Spinal cord (tissue), 10 donors: ENCODE measurements at places on chromosomes 1 and 21.

GRCh38 chr1:153058826-153059784 is 1.8 kb upstream of the SPRR2A start:
- no peaks in the 10 kb centered on the region for H3K27me3 ChIP-seq
- DNase-seq = no peak
- no peaks in the 10 kb centered on the region for H3K36me3 ChIP-seq
- no peak overlapping the region for H3K27ac ChIP-seq

DNA sequence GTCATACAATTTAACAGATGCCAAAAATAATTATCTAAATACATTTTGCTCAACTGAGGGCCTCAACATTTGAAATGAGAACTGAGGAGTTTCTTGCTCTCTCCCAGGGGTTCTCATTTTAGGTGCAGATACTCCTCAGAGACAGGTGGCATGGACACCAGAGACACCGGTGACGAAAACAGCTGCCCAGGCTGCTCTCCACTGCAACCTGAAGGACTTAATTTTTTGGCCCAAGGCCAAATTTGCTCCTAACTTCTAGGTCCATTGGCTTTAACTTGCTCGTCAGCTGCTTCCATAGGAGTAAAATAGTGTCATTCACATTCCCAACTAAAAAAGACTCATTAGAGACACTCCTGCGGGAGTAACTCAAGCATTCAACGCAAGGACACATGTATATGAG is 87.0 kb downstream of the NRIP1 start:
- DNase-seq = no peak
- H3K4me3 ChIP-seq = no peak overlapping the region
- H3K36me3 ChIP-seq = peaks cover 3% of the 10 kb centered on the region
- H3K4me1 ChIP-seq = no peaks in the 10 kb centered on the region
- H3K27ac ChIP-seq = no peak overlapping the region
- H3K27me3 ChIP-seq = no peaks in the 10 kb centered on the region

DNA sequence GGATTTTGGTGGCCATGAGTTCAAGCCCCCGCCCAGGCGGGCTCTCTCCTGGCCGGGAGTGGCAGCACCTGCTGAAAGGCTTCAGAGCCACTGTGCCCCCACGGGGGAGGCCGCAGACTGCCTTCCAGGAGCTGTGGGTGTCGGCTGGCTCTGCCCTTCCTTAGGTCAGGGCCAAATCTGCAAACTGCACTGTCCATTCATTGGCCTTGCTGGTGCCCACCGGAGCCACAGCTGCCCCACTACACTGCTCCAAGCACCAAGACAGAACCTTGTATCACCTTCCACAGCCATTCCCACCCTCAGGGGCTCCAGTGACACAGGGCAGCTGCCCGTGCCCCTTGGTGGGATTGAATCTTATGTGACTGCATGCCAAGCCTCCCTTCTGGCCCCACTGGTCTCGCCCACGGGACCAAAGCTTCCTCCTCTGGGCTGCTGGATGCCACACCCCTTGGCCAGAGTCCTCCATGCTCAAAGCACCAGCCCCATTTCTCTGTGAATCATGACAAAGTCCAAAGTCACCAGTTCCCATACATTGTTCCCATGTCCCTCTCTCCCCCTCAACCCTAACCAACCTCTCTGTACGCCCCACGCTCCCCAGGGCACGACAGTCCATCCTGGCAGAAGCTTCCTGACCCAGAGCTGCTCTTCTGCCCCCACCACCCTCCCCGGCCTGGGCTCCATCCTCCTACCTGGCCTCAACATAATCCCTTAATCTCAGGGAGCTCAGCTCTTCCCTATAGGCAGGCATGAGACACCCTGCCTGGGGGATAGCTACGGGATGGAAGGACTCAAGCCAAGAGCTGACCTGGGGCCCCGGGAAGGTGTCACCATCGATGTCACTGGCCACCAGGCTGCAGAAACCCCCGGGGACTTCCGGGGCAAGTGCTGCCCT is 20.9 kb upstream of the GPR153 start:
- H3K27ac ChIP-seq = no peak overlapping the region
- peaks cover 35% of the 10 kb centered on the region for H3K4me1 ChIP-seq
- no peaks in the 10 kb centered on the region for H3K27me3 ChIP-seq
- peaks cover 82% of the 10 kb centered on the region for H3K36me3 ChIP-seq
- DNase-seq = no peak

GRCh38 chr1:205325334-205325884 is 3.9 kb upstream of the NUAK2 start:
- H3K4me3 ChIP-seq = no peak overlapping the region
- no peak overlapping the region for H3K27ac ChIP-seq
- DNase-seq = no peak
- H3K4me1 ChIP-seq = peaks cover 12% of the 10 kb centered on the region
- H3K36me3 ChIP-seq = no peaks in the 10 kb centered on the region
- no peaks in the 10 kb centered on the region for H3K27me3 ChIP-seq

GRCh38 chr1:11850156-11850555 is 2.6 kb upstream of the NPPA start:
- no peak for DNase-seq
- H3K4me1 ChIP-seq = peaks cover 18% of the 10 kb centered on the region
- H3K4me3 ChIP-seq = no peak overlapping the region
- H3K27me3 ChIP-seq = no peaks in the 10 kb centered on the region
- H3K36me3 ChIP-seq = peaks cover 26% of the 10 kb centered on the region

DNA sequence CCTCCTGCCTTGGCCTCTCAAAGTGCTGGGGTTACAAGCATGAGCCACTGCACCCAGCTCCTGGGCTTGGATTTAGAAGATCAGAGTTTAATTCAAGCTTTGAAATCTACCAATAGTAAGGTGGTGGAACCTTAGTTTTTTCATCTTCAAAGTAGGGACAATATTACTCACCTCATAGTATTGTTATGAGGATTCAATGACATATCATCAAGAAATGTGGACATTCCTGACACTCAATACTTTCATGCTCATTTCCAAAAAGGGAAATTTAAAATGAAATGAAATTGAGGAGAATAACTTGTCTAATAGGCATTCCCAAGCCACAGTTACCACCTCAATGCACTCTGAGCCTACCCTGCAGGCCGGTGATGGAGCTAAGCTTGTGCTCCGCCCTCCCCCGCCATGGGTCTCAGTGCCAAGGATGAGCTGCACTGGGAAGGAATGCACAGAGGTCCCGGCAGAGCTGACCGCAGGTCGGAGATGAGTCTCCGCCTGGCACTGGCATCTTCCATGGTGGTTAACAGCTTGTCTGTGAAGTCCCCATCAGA is 56.5 kb upstream of the BCAR3 start:
- H3K27ac ChIP-seq = no peak overlapping the region
- no peaks in the 10 kb centered on the region for H3K27me3 ChIP-seq
- peaks cover 8% of the 10 kb centered on the region for H3K4me1 ChIP-seq
- H3K36me3 ChIP-seq = no peaks in the 10 kb centered on the region
- DNase-seq = no peak
- H3K4me3 ChIP-seq = no peak overlapping the region

- no peaks in the 10 kb centered on the region for H3K27me3 ChIP-seq
- H3K36me3 ChIP-seq = no peaks in the 10 kb centered on the region
- H3K4me1 ChIP-seq = no peaks in the 10 kb centered on the region
- H3K27ac ChIP-seq = no peak overlapping the region
- H3K4me3 ChIP-seq = no peak overlapping the region
Measured at GRCh38 chr1:50603274-50604271, 180.3 kb upstream of the DMRTA2 start.

DNA sequence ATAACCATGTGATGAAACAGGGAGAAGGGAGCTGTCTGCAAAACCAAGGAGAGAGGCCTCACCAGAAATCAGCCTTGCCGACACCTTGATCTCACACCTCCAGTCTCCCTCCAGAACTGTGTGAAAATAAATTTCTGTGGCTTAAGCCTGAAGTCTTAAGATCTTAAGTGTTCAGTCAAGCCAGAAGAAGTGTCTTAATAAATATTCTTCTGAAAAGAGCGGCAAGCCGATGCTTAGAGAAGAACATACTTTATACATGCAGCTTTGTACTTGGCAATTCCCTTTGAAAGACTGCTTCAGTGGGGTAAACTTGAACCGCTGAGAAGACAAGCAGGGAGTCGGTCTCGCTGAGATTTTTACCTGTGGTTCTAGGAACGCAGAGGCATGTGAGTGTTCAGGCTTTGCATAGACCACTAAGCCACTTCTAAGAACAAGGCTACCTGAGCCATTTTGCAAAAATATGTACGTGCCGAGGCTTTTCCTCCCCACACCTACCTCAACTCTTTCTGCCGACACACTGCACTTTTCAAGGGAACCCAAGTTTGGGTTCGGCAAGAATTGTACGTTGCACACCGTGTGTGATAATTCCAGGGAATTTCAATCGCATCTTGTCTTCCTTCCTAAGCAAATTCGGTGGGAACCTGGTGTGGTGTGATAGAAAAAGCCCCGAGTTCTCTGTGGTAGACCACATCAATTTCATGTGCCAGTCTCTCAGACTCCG is 3.4 kb downstream of the RUNX1 start:
- H3K4me3 ChIP-seq = no peak overlapping the region
- no peak overlapping the region for H3K27ac ChIP-seq
- DNase-seq = no peak

- H3K4me3 ChIP-seq = no peak overlapping the region
- DNase-seq = no peak
- no peaks in the 10 kb centered on the region for H3K36me3 ChIP-seq
- H3K27me3 ChIP-seq = no peaks in the 10 kb centered on the region
- H3K4me1 ChIP-seq = no peaks in the 10 kb centered on the region
Measured at GRCh38 chr1:88661188-88661587, 22.9 kb upstream of the PKN2 start.

DNA sequence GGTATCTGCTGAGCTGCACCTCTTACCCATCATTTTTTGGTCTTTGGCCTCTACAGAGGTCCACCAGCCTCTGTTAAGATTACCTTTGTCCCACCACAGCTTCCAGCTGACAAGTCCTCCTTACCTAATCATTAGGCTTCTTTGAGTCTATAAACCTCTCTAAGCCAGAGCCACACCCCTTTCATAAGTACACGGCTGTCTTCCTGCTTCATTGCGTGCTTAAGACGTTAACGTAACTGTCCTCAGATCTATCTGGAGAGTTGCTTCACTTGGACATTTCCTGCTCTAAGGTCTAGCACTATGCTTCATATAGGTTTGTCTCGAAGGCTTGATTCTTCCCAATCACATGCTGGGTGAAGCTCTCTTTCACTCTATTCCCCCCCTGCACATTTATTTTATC is 71.0 kb upstream of the CACHD1 start:
- no peaks in the 10 kb centered on the region for H3K27me3 ChIP-seq
- no peak overlapping the region for H3K27ac ChIP-seq
- no peaks in the 10 kb centered on the region for H3K4me1 ChIP-seq
- no peak for DNase-seq
- H3K36me3 ChIP-seq = no peaks in the 10 kb centered on the region

GRCh38 chr1:192067360-192067759 is 90.9 kb upstream of the RGS18 start:
- H3K27ac ChIP-seq = no peak overlapping the region
- H3K36me3 ChIP-seq = no peaks in the 10 kb centered on the region
- H3K4me3 ChIP-seq = no peak overlapping the region
- no peak for DNase-seq
- no peaks in the 10 kb centered on the region for H3K4me1 ChIP-seq

GRCh38 chr1:40315795-40316594 is 1.1 kb downstream of the COL9A2 start:
- peak overlapping the region; percentile 92 for H3K27ac ChIP-seq
- H3K27me3 ChIP-seq = peaks cover 35% of the 10 kb centered on the region
- H3K4me1 ChIP-seq = peaks cover 65% of the 10 kb centered on the region
- peak overlapping the region; percentile 52 for H3K4me3 ChIP-seq

DNA sequence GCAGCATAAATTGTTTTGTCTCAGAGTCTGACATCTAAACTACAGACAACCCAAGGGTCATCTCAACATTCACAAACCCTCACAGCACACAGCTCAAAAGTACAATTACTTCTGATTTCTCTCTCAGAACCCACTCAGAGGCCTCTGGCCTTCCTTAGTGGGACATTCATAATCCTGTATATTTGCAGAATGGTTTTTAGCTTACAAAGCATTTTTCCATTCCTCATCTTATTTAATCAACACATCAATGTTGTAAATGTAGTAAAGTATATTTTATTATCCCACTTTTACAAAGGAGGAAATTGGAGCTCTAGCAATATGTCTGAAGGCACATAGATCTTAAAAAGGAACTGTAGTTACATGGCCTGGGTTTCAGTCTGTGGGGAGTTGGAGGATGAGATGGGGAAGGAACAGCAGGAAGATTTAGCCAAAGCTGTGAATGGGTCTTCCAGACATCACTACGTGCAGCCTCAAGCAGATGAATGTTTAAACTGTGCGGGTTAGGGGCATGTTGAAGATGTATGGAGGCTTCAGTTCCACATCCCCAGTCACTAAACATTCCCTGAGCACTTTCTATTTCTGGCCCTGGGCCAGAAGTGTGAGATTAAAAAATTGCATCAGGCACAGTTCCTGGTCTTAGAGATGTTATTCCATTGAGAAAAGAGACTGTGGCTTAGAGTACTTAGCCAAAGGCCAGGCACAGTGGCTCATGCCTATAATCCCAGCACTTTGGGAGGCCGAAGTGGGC is 13.3 kb downstream of the AKNAD1 start:
- H3K36me3 ChIP-seq = no peaks in the 10 kb centered on the region
- no peak overlapping the region for H3K4me3 ChIP-seq
- no peaks in the 10 kb centered on the region for H3K4me1 ChIP-seq

GRCh38 chr1:202589190-202589930 is 120.9 kb downstream of the SYT2 start:
- H3K27ac ChIP-seq = peak overlapping the region; percentile 36
- peaks cover 18% of the 10 kb centered on the region for H3K36me3 ChIP-seq
- DNase-seq = no peak
- H3K27me3 ChIP-seq = no peaks in the 10 kb centered on the region
- H3K4me1 ChIP-seq = peaks cover 15% of the 10 kb centered on the region
- no peak overlapping the region for H3K4me3 ChIP-seq

GRCh38 chr1:231808116-231808515 is 181.5 kb downstream of the DISC1 start:
- no peak overlapping the region for H3K27ac ChIP-seq
- no peak for DNase-seq
- no peaks in the 10 kb centered on the region for H3K27me3 ChIP-seq
- H3K4me3 ChIP-seq = no peak overlapping the region
- peaks cover 14% of the 10 kb centered on the region for H3K4me1 ChIP-seq
- peaks cover 5% of the 10 kb centered on the region for H3K36me3 ChIP-seq

- H3K4me3 ChIP-seq = no peak overlapping the region
- no peaks in the 10 kb centered on the region for H3K27me3 ChIP-seq
- no peak overlapping the region for H3K27ac ChIP-seq
- no peaks in the 10 kb centered on the region for H3K36me3 ChIP-seq
Measured at GRCh38 chr1:184563308-184563707, 176.5 kb downstream of the C1orf21 start.

- no peaks in the 10 kb centered on the region for H3K4me1 ChIP-seq
- H3K36me3 ChIP-seq = no peaks in the 10 kb centered on the region
Measured at GRCh38 chr1:175206687-175207086, 14.1 kb upstream of the KIAA0040 start.

- no peaks in the 10 kb centered on the region for H3K27me3 ChIP-seq
- peaks cover 11% of the 10 kb centered on the region for H3K4me1 ChIP-seq
- H3K4me3 ChIP-seq = no peak overlapping the region
- H3K27ac ChIP-seq = no peak overlapping the region
- no peak for DNase-seq
- no peaks in the 10 kb centered on the region for H3K36me3 ChIP-seq
Measured at GRCh38 chr1:68218490-68218889, 13.8 kb downstream of the WLS start.

DNA sequence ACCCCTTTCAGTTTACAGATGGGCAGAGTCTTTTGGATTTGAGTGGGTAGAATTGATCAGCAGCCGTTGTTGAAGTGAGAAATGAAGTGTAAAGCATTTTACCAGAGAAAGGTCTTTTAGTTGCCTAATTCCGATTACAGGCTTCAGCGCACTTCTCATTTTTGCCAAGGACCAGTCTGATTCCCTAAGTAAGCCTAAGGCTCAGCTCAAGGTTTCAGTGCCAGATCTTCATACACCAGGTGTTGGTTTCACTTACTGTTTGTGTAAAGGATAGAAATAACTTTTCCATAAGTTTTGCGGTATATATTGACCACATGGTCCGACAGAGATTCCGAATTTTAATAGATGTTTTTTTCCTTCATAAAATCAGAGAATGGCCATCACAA is 83.9 kb upstream of the BMP8A start:
- H3K27ac ChIP-seq = peak overlapping the region; percentile 95
- DNase-seq = no peak
- H3K27me3 ChIP-seq = no peaks in the 10 kb centered on the region
- no peak overlapping the region for H3K4me3 ChIP-seq
